Stimulated activated CD4-positive, alpha-beta T cell treated with anti-CD3 and anti-CD28 coated beads, Interleukin-4, amount 100 ng/mL, for 1 hour (primary cell): ENCODE measurements at places on chromosomes 12 and 14.

- no peak for DNase-seq
These were observed 73.8 kb downstream of the DRAM1 start for GRCh38 chr12:101951002-101951670.

DNA sequence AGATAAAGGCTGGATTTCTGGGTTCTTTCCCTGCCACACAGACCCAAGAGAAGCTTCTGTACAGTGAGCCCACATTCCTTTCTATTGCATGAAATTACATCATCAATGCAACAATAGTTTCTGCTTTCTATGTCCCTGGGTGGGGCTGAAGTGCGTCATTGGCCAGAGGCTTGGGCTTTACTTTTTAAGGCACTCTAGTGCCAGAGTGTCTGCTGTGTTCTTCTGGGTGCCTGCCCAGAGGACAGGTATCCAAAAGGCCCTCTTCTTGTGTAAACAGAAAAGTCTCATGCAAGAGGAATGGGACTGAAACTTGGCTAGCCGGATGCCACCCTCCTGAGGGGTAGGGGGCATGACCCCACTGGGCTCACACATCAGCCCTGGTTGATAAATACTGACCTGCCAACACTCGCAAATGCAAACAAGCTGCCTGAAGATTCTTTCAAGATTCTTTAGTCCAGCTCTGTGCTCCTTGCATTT is 5.9 kb downstream of the KRT86 start:
- no peak for DNase-seq

DNA sequence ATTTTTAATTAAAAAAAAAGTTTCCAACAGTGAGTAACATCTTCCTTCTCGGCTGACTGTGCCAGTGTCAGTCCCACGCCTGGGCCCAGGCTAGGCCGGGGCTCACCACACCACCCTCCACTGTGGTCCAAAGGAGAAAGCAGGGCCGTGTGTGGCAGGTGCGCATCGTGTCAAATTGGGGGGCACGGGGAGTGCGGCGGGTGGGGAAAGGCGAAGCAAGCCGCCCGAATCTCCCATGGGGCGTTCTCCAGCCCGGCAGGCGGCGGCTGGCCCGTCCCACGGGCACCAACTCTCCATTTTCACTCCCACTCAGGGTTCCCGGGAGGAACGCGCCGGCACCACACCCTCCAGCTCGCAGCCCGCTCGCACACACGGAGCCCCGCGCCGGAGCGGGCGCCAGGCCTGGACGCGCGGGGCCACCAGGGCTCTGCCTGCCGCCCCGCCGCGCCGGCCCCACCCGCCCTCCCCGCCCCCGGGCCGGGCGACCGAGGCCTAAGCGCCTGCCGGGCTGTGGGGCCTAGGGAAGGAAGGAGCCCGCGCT is 604 bp downstream of the EEA1 start:
- DNase-seq, result peak; percentile 60

DNA sequence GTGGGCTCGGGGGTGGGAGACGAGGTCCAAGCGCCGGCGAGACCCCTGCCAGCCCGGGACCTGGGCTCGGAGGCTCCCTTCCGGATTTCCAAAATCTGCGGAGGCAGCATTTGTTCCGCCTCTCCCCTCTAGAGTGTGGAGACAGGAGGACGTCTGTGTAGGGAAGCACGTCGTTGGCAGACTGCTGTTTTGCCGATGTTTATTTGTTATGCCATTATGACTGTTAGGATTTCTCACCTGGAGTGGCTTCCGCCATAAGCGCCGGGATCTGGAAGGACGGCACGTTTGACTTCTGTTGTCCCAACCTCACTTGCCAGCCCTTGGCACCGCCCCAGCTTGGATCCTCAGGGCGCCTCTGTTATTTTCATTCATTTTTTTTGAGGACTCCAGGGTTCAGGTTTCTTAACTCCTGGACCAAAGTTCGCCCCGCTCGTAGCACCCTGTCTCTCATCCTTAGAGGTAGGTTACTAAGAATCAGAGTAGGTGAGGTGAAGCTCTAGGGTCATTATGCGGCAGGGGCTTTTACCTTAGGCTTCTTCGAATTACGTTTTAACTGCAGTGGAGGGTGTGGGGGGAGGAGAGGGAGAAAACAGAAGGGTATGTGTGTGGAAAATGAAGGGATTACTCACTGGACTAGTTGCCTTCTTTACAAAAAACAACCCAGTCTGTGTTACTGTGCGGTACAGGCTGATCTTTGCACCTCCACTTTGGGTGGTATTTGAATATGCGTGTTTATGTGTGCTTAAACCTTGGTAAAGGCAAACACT is 547 bp upstream of the PYGL start:
- peak; percentile 1 for DNase-seq

DNA sequence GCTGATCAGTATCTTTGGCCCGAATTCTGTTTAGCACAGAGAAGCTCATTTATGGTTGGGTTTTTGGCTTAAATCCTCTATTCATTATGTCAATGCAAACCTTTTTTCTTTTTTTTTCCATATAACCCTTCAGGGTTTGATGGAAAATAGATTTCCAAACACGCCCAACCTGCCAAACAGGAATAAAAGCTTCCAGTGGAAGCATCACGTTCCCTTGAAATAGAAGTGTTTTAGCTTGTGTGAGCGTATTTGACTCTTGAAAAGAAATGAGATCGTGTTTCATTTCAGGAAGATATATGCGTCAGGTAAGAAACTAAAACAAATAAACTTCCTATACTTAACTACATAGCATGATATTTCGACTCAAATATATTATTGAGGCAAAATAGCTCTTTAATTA is at the start of gene PIK3C2G:
Gene PIK3C2G, plus strand, starts transcription at position 246 of the 400 bp plus-strand sequence. CDS start 20,564 bp downstream, outside the sequence.
- DNase-seq, result no peak

DNA sequence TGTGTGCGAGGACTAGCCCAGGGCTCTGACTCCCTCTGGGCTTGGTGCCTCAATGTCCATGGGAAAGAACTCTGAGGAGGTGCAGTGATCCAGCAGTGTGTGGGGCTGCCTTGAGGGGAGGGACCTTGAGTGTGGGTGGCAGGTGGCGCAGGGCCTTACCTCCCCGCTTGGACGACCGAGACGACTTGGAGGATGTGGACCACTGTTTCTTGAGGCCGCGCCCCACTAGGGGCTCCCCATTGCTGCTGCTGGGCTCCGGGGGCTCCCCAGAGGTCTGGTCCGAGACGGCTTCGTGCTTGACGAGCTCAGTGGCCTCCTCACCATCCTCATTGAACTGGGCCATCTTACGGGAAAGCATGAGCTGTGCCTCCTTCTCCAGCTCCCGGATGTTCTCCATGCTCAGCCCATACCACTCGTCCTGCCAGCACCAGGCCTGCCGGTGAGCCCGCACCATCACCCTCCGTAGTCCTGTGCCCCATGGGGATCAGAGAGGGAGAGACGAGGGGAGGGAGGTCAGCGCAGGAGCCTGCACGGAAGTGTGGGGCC is 24.7 kb downstream of the ARL6IP4 start:
- DNase-seq, result no peak

DNA sequence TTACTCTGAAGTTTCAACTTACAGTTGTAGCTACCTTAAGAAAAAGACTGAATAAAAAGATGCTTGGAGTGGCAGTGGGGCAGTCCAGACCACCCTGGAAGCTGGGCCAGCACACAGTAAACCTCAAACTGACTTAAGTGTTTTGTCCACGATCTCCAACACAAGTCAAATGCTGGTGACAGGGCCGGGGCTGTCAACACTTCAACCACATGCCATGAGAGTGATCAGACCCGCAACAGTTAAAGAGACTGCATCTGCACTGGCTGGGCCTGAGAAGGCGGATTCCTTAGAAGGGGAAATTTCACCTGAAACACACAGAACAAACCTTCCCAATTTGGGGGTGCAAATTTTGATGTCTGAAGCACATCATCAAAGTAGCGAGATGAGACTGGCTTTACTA is 223.5 kb upstream of the CAND1 start:
- DNase-seq, result no peak

- no peak for DNase-seq
These were observed 224.8 kb downstream of the DACT1 start for GRCh38 chr14:58862416-58863160.

- DNase-seq, result no peak
These were observed 10.1 kb downstream of the KDM2B start for GRCh38 chr12:121570467-121571283.

DNA sequence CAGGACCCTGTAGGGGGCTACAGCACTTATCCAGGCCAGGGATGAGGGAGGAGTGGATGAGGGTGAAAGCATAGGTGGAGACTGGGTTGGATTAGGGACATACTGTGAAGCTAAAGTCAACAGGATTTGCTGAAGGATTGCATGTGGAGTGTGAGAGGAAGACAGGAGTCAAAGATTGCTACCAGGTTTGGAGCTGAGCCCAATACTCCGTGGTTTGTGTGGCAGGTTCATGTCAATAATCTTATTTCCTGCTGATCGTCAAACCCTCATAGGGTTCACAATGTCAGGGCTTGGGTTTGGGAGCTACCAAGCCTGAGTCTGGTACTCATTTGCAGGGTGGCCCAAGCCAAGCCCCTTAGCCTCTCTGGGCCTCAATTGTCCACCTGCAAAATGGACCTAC is 77.1 kb upstream of the PLXNC1 start:
- DNase-seq, result no peak

DNA sequence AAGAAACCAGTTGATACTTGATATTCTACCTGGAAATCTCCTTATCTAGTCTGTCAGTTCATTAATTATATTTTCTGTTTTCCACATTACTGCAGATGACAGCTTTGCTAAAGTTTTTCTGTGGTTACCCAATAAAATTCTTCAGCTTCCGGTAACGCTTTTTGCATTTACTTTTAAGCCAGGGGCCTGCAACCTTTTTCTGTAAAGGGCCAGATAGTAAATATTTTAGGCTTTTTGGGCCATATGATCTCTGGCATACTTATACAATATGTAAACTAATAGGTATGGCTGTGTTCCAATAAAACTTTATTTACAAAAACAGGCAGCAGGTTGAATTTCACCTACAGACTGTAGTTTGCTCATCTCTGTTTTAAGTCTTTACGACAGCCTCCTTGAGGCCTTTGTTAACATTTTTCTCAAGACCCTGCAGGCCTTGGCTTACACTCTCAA is 48.3 kb downstream of the SPATS2 start:
- no peak for DNase-seq

DNA sequence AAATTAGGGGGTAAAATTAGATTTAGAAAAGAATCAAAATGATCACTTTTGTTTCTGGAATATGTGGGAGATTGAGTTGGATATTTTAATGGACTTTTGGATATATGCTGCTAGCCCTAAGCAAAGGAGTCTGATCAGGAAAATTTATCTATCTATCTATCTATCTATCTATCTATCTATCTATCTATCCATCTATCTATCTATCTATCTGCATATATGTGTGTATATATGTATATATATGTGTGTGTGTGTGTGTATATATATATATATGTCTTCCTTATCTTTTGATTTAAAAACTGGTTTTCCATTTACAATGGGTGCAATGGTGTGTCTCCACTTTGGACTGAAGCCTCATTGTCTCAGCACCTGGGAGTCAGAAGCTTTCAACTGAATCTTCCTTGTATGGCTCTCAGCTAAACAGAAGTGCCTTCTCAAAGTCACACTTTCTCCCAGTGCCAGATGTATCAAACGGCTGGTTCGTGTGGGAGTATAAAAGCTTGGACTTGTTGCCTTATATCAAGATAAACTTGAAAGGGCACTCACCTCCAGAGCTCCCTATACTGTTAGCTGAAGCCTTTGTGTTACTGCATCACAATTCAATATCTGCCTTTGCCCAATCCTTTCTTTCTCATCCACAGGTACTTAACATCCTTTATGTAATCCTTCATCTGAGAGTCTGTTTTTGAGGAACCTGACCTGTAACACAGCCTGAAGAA is 31.6 kb upstream of the CD69 start:
- DNase-seq, result no peak

- no peak for DNase-seq
These were observed 29.7 kb upstream of the TMEM179 start for GRCh38 chr14:104634138-104634760.

GRCh38 chr12:54993181-54993835 is 8.7 kb upstream of the TESPA1 start:
- DNase-seq, result peak; percentile 32

GRCh38 chr12:108432423-108433121 is 82.5 kb upstream of the FICD start:
- DNase-seq, result no peak

DNA sequence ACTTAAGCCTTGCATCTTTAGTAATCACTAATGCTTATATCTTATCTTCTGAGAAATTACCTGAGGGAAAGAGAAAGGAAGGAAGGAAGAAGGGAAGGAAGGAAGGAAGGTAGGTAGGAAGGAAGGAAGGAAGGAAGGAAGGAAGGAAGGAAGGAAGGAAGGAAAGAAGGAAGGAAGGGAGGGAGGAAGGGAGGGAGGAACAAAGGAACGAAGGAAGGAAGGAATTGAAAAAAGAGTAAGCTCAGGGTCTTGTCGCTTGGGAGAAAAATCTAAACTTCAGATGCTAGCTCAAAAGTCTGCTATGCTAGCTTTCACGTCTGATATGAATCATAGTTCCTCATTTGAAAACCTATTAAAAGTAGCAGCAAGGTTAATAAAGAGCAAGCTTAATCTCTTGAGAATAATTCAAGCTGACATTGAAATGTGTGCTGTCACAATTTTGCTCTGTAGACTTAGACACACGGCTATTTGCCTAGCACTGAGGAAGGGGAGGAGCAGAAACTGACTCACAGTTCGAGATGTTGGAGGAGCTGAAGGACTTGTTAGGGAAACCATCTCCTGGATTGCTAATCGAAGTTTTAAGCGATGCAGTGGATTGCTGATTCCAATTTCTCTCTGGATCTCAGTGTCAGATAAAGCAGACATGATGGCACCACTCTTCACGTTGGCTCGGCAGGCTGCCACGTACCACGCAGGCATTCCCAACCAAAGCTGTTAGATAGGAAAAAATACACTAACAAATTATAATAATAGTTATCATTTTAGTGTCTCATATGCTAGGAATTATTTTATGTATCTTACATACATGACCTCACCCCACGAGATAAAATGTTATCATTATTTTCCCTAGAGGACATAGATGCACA is 216.7 kb downstream of the ACSS3 start:
- no peak for DNase-seq

DNA sequence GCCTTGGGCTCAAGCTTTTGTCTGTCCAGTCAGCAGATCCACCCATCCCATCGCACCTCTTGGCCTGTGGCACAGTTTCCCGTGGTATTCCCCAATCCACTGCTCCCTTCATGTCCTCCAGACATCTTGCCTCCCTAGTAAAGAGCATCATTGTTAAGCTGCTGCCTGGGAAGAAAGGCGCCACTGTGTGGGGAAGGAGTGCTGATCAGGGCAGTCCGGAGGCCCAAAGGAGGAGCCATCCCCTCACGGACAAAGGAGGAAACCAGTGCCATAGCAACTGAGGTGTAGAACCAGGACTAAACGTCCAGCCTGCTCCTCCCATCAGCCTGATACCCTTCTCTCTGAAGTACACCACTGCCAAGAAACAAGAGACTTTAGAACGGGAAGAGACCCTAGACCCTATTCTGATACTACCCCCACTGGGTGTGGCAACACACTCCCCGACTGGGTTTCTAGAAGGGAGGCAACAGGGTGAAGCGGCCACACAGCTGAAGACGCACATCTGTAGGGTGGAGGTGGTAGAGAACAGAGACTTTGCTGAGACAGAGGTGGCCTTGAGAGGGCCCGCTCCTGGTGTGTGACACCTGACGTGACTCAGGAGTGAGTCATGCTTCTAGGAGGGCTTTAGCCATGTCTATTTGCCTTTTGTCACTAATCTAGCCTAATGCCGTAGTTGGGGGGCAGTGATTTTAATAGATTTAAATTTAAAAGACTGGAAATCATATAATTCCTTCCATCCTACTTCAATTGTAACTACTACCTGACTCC is 185.0 kb downstream of the DPF3 start:
- DNase-seq, result no peak
